SHP77 (cell line): ENCODE measurements at places on chromosomes 4 and X.

- peak; percentile 2 for DNase-seq
Observed at GRCh38 chr4:113738251-113738650, 23.3 kb downstream of the CAMK2D start.

GRCh38 chr4:152273343-152273742 lies 262.5 kb downstream of the FBXW7 start:
- no peak for DNase-seq

DNA sequence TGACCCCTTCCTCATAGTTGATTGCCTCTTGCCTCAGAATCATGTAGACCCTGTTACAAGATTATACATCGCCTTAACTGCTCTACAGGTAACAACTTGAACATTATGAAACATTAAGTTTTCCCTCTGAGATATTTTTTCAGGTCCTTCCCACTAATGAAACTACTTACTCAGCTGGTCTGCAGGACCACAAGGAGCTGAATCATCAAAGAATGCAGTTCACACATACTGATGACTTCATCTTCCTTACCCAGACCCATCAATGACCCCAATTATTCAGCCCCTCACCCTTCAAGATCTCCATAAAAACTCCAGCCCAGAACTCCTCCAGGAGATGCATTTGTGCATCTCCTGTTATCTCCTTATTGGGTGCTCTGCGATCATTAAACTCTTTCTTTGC lies 720.9 kb downstream of the RAPGEF2 start:
- DNase-seq: no peak

DNA sequence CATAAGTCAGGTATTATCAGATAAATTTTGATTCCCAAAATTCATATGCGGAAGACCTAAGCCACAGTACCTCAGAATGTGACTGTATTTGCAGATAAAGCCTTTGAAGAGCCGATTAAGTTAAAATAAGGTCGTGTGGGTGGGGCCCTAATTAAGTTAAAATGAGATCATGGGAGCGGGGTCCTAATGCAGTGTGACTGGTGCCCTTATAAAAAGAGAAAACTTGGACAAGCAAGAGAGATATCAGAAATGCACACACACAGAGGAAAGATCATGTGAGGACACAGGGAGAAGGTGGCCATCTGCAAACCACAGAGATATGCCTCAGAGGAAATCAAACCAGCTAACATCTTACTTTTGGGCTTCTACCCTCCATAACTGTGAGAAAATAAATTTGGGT lies 236.1 kb downstream of the FBXO8 start:
- no peak for DNase-seq

GRCh38 chr4:154137320-154137905 lies 348.5 kb upstream of the SFRP2 start:
- no peak for DNase-seq

DNA sequence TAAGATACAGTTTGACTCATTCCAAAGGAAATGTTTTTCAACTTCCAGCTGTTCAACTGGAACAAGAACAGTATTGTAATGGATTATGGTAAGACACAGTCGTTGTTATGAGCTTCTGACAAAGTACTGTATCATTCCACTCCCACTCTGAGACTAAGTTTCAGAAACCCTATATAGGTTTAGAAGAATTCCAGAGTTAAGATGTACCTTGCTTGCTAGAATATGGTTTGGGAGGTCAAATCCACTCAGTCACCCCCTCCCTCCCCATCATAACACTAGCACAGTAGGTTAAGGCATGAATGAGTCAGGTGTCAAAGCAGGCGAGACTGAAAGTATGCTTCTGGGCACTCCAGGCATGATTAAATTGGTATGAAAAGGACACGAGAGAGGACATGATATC lies 339.7 kb downstream of the DMD start:
- no peak for DNase-seq

DNA sequence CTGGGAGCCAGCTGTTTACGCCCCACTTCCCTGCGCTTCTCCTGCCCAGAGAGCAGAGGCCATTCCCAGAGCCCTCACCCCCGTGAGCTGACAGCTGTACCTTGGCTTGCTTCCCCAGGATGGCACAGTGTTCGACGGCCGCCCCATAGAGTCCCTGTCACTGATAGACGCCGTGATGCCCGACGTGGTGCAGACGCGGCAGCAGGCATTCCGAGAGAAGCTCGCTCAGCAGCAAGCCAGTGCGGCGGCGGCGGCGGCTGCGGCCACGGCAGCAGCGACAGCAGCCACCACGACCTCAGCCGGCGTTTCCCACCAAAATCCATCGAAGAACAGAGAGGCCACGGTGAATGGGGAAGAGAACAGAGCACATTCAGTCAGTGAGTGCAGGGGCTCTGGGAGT lies 77.7 kb downstream of the GPR143 start:
- DNase-seq: no peak

GRCh38 chr4:56468097-56468422 lies 643 bp downstream of the SRP72 start:
- peak; percentile 73 for DNase-seq

- no peak for DNase-seq
Observed at GRCh38 chr4:140116442-140117104, 37.4 kb downstream of the MAML3 start.

GRCh38 chr4:154024097-154024694 lies 235.3 kb upstream of the SFRP2 start:
- DNase-seq: no peak

GRCh38 chrX:47129899-47130358 lies 14.6 kb downstream of the NDUFB11 start:
- no peak for DNase-seq

GRCh38 chr4:3077796-3078195 lies 3.3 kb downstream of the HTT start:
- no peak for DNase-seq

GRCh38 chr4:25361253-25361652 lies 15.8 kb upstream of the ANAPC4 start:
- DNase-seq: no peak

DNA sequence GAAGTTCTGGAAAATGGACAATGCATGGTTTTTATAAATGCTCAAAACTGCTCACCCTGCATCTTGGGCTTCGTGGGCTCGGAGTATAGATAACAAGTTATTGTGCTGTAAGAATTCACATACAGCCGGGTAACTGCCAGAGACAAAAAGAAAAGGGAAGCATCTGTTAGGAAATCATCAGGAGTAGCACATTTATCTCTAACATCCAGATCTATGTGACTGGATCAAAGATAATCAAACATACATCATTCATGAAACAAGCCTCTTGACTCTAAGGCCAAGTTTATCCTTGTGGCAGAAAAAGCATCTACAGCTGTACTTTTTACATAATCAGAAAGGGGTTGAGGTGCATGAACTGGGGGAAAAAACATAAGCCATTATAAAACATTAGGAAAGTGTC lies 264.2 kb downstream of the PPP3CA start:
- no peak for DNase-seq

- DNase-seq: no peak
Observed at GRCh38 chr4:52873191-52873590, 11.1 kb downstream of the RASL11B start.

GRCh38 chr4:37890801-37891259 lies at the start of gene TBC1D1:
TBC1D1 (plus strand) TSS chr4:37891084; CDS start chr4:37902096, 11,012 bp downstream.
- no peak for DNase-seq

GRCh38 chr4:185381288-185382196 lies 14.2 kb downstream of the LRP2BP start:
- DNase-seq: no peak

DNA sequence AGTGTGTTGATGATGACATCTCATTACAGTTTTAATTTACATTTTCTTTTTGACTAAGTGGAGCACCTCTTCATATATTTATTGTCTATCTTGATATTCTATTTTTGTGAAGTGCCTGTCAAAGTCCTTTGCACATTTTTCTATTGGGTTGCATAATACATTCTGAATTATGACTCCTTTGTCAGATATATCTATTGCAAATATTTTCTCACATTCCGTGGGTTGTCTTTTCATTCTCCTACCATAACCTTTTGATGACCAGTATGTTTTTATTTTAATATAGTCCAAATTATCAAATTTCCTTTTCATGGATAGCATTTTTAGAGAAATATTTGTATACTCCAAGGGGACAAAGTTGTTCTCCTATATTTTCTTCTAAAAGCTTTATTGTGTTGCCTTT lies 126.4 kb downstream of the PJA1 start:
- no peak for DNase-seq

GRCh38 chr4:2441393-2442174 lies 22.8 kb downstream of the CFAP99 start:
- DNase-seq: peak; percentile 32

- DNase-seq: no peak
Observed at GRCh38 chrX:31366041-31366440, 294.2 kb upstream of the FTHL17 start.

GRCh38 chrX:19708683-19709082 lies 178.7 kb downstream of the SH3KBP1 start:
- DNase-seq: no peak

- DNase-seq: no peak
Observed at GRCh38 chr4:138494116-138494515, 252.0 kb upstream of the SLC7A11 start.

GRCh38 chrX:115650916-115651315 lies 89.9 kb downstream of the PLS3 start:
- peak; percentile 28 for DNase-seq

DNA sequence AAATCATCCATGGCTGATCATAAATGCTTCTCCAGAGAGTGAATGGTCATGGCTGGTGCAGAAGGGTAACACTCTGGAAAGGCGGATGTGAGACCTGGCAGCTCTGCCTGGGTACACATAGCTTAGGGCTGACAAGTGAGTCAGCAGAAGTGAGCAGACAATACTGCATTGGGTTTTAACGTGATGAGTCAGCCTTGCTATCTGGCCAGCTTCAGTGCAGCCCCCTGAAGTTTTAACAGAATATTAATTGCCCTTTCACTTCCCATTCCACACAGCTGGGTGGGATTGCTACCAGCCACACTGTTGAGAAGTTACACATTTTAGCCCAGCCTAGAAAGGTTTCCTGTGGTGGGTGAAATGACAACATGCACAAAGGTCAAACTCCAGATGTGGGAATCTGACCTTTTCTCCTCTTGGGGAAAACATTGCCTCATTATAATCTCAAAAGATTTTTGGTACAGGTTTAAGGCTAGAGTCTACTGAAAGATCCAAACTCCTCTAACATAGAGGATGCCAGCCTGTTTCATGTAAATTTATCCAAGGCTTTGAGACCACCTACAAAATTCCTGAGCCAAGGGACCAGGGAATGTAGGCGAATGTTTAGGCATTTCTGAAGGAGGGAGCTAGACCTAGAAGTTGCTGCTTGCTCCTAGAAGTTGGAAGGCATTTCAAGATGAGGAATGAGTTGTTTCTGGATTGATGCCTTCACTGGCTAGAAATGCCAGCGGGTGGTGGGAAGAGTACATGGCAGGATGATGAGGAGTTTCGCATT lies 230.3 kb upstream of the PGRMC2 start:
- peak; percentile 37 for DNase-seq

GRCh38 chr4:189126040-189126439 lies 814.6 kb upstream of the FRG1 start:
- no peak for DNase-seq

DNA sequence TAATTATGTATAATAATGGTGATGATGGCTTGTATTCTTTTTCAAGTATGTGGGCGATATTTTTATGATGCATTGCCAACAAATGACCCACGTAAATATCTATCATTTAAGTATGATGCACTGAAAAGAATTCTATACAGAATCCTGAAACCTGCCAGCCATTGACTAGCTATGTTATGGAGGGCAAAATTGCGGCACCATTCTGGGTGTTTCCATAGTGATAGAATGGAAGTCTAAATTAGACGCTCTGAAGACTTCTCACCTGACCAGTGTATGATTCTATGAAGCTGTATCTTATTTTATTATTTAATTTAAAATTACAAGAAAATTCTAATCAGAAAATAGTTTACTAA lies 677 bp upstream of the CENPC start:
- DNase-seq: no peak

DNA sequence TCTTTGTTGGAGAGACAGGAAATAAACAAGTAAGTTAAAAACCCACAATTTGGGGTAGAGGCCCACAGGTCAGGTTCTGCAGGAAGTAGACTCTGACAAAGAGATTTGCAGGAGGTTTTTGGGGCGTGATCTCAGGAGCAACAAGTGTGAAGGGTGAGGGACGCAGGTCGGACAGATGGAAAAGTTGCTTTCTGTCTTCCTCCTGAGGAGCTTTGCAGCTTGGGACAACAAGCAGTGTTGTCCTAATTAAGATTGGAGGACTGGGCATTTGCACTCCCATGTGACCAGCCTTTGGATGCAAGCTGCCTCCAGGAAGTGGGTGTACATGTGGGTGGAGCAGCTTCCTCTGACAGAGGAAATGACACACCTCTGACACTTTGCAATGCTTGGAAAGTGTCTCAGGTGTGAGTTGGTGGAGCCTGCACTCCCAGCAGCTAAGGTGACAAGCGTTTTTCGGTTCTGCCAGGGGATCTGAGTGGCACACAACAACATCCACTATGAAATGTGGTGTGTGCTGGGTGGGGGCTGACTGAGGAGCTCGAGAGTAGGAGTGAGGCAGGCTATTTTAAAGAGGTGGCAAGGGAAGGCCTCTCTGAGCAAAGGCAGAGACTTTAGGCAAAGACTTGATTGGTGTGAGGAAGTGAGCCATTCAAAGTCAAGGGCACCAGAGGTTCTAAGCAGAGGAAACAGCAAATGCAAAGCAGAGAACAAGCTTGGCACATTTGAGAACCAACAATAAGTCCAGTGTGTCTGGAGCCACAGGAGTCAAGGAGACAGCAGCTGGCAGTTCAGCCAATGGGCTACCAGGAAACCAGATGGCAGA lies 339.8 kb upstream of the GATB start:
- DNase-seq: no peak

- DNase-seq: no peak
Observed at GRCh38 chr4:109615742-109616141, 55.7 kb downstream of the MCUB start.

DNA sequence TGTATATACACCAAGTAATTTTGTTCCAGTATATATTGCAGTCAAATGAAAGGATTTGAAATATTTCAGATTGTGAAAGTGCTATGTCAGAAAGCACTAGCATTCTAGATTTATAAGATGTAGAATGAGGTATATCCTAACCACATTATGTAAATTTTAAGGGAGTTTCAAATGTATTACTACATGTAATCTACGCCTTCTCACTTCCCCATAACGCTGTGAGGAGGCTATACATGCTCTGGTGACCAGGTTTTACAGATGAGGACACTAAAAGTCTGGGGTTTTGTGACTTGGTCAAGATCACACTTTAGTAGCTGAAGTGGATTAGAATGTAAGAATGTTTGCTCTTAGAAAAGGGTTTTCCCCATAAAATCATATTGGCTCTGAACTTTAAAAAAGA lies 8.1 kb downstream of the ENPEP start:
- DNase-seq: no peak

GRCh38 chr4:79467246-79467932 lies 59.4 kb upstream of the GK2 start:
- DNase-seq: no peak

DNA sequence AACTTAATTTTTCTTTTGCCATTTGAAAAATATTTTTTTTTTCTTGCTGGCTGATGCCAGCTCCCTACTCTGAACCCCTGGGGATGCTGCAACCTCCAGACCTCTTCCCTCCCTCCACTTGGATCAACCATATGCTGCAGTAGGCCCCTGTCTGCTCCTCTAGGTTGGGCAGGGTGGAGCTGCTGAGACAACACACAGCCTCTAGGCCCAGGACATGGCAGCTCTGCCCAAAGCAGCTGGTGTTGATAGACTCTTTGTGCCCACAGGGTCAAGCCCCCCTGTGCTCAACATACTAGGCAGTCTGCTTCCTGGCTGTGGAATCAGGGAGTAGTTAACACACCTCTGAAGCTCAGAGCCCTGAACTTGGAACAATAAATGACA lies 19.9 kb upstream of the CLNK start:
- DNase-seq: no peak

- no peak for DNase-seq
Observed at GRCh38 chr4:2795893-2796848, 3.3 kb downstream of the SH3BP2 start.

- no peak for DNase-seq
Observed at GRCh38 chrX:38189431-38190250, 31.0 kb downstream of the SRPX start.
